Dorsolateral prefrontal cortex (tissue), 122 donors: ENCODE measurements at places on chromosomes 6 and 20.

- no peak for DNase-seq
These were observed 3.8 kb downstream of the ADRM1 start for GRCh38 chr20:62306414-62307187.

DNA sequence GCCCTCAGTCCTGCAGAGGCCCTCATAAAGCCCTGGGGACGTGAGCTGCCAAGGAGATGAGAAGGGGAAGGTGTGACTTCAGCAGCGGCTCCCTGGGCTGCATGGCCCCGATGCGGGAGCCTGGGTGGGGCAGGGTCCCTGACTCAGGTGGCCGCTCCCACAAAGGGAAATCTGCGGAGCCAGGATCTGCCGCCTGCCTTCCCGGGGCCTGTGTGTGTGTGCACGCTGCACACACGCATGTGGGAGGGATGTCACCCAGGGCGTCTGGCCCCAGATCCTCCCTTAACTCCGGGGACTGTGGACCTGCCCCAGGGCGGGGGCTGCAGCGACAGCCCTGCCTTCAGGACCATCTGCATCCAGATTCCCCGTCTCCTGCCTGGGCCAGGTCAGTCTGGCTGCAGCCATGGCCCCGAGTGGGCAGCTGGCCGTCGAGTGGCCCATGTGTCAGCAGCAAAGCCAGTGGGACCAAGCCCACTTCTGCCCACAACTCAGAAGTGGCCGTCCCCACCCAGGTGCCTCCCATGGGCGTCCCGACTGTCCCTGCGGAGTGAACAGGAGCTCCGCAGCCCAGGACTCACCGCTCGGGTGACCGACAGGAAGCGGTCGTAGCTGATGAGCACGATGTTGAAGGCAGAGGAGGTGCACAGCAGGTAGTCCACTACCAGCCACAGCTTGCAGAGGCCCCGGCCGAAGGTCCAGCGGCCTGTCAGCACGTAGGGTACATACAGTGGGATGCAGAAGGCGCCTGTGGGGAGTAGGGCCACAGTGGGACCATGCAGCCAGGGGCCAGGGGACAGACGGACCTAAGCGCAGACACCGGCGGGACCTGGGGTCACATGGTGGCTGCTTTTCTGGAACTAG lies 1.9 kb downstream of the HRH3 start:
- no peak for DNase-seq

DNA sequence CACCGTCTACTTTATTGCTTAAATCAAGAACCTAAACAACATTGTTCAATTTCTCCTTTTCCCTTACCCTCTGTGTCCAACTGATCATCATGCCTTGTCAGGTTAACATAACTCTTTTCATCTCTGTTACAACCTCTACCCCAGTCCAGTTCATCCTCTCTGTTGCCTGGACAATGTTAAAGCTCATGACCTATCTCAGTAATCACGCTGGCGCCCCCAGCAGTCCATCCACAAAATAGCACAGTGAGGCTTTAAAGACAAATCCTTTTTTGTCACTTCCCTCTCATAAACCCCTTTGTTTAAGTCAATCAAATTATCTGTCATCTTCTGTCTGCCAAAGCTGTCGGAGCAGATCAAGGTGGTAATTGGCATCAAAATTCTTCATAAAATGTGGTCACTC lies 140.1 kb downstream of the QKI start:
- DNase-seq, result no peak

DNA sequence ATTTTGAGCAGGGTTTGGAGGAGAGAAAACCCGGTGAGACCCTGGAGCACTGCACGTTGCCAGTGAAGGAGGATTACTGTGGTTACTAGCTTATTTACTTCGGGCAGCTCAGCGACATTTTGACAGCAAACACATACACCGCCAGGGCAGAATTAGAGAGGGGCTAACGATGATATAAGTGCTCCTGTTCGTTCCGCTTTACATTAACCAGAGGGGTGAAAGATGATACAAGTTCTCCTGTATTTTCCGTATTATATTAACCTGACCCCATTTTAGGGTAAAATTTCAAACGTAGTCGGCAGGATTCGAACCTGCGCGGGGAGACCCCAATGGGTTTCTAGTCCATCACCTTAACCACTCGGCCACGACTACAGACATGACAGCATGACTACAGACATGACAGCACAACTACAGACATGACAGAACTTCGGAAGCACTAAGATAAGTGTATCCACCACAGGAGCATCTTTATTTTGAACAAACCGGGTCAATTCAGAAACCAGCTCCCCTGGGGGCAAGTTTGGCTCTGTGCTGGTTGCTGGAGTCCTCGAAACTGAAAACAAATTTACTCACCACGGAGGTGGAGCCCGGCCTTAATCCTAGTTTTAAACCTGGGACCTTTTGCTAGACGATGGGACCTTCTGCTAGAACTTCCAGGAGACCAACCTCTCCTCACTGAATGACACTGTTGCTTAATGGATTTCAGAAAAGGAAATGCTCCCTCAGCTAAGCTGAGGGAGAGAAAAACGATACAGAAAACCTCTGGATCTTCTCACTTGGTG lies 80.4 kb upstream of the ZNF184 start:
- no peak for DNase-seq
